ENCODE measurements at places on chromosomes 3 and 15.

DNA sequence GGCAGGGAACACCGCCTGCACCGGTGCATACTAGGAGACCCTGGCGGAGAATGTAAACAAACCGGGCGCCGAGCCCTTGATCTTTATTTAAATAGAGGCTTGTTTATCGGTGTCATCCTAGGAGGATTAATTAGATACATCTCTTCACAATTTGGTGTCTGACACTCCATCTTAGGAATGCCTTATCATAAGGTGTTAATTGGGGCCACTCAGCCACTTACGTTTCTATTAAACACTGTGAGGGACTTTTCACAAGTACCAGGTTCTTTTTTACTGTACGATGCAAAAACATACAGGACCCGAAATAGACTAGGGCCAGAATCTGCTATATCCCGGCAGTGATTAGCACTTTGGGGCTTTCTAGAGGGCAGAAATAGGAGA lies 8.0 kb downstream of the EOMES start:
- no peak for DNase-seq

GRCh38 chr3:82085356-82085755 lies 323.9 kb upstream of the GBE1 start:
- DNase-seq: no peak

DNA sequence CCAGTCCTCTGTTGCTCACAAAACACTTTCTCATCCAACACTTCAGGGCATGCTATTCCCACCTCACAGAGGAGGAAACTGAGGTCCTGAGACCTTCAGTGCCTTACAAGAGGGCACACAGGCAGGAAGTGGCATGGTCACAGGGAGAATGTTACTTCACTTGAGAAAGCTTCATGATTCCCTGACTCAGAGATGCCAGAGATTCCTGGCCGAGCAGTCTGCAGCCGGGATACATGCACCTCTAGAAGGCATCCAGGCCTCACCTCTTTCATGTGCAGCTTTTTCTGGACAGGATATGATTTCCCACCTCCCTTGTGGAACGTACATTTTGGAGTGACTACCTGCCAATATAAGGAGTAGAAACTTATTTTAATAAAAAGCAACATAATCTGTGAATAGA lies 2.8 kb upstream of the SST start:
- DNase-seq: no peak

- no peak for DNase-seq
These were observed 32.3 kb downstream of the SLCO3A1 start for GRCh38 chr15:91885714-91886270.

DNA sequence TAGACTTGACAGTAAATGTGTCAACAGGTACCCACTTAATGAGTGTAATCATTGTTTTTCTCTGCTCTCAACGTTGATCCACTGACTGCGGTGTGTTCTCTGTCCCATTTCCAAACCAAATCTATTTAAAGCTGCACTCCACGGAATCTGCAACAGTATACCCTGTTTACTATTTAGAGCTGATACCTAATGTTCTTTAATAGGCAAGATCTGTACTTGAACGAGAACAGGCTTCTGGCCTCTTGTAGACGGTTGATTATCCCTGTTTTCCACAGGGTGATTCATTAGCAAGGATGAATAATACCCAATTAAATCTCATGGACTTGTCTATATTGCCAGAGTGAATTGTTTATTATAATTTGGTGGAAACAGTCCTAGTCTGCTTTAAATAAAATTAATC lies 189.9 kb downstream of the LPP start:
- DNase-seq: no peak

- no peak for DNase-seq
These were observed 169.1 kb upstream of the CCDC54 start for GRCh38 chr3:107208100-107208499.

GRCh38 chr3:74167926-74168325 lies 446.5 kb downstream of the CNTN3 start:
- DNase-seq: no peak

Data from T-helper 2 cell (primary cell).